ENCODE measurements at places on chromosomes 1 and 21.

DNA sequence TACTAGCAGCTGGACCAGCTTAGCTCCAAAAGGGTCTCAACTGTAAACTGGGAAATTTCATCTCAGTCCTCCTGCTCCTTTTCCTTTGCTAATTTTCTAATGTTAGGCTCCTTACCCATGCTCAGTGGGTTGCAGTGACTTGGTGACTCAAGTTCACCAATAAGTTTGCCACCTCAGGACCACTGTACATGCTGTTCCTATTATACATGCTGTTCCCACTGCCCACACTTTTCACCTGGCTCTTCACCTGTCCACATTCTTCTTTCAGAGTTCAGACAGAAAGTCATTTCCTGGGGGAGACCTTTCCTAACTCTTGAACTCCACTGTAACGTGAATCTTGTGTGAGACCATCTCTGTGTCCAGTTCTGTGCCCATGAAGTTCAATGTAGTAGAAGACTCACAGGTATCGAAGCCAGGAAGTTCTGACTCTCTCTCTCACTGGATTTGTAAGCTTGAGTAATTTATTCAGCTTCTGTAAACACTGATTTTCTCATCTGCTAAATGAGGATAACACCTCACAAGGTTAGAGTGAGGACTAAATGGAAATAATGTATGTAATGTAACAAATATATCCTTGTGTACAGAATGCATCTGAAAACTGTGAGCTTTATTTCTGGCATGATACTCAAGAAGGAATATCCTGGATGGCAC, 17.9 kb downstream of the CD2 start:
- no peak for DNase-seq

GRCh38 chr1:58390091-58390490, 156.4 kb downstream of the OMA1 start:
- no peak for DNase-seq

GRCh38 chr1:235917267-235917811, 50.6 kb upstream of the LYST start:
- peak; percentile 79 for DNase-seq

- DNase-seq, result no peak
Observed at GRCh38 chr21:39625211-39625895, 12.6 kb downstream of the B3GALT5 start.

- no peak for DNase-seq
Observed at GRCh38 chr1:57206038-57206437, 217.8 kb downstream of the DAB1 start.

- DNase-seq, result no peak
Observed at GRCh38 chr1:5620997-5621396, 371.2 kb downstream of the NPHP4 start.

DNA sequence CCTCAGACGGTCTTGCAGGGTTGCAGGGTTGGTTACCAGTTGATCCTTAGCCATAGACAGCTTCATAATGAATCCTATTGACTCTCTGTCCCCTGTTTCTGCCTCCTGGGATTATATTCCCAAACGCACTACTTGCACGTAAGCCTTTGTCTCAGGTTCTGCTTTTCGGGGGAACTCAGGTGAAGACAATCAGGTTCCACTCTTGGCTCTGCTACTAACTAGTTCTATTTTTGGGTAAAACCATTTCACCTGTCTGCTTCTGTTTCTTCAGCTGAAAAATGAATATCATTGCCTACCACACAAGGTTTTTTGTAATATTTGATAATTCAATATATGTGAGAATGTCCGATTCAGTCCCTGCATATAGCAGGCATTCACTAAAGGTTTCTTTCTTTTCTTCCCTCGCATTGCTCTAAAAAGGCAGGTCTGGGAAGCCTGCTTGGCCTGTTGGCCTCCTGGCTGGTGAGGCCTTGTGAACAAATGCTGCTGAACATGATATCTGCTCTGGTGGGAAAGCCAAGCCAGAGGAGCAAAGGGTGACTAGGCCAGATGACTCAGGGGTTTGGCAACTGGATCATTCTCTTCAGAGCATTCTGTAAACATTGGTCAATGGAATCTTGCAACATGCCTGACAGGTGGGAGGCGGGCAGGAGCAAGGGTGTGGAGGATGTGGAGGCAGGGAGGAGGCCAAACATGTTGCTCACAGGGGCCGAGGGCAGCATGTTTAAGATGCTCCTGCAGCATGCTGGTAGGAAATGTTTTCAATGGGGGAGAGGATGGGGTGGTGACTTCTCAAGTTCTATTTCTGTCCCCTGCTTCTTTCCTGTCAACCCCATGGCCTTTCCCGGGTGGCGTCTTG, 23.8 kb downstream of the IER5 start:
- peak; percentile 88 for DNase-seq

DNA sequence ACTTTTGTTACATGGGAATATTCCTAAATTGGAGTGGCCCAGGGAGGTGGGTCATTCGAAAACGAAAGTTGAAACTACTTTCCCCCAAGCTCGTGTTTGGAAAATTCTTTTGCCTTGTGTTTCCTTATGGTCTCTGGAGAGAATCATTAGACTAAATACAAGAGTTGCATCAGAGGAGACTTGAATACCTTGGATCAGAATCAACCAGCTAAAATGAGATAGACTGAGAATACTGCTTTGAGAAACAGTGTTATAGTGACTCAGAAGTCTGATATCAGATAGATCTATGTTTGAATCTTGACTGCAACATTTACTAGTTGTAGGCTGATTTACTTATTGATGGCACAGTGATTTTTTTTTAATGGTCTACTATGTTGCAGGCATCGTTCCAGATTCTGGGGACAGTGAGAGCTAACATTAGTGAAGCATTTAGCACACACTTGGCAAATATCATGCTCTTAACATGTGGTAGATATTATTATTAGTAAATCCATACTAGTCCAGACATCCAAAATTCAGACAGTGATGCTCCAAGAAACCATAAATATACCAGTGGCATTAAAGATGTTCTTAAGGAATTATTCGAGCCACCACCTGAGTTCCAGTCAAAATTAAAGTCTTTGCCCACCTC, 12.9 kb upstream of the ACTN2 start:
- no peak for DNase-seq

DNA sequence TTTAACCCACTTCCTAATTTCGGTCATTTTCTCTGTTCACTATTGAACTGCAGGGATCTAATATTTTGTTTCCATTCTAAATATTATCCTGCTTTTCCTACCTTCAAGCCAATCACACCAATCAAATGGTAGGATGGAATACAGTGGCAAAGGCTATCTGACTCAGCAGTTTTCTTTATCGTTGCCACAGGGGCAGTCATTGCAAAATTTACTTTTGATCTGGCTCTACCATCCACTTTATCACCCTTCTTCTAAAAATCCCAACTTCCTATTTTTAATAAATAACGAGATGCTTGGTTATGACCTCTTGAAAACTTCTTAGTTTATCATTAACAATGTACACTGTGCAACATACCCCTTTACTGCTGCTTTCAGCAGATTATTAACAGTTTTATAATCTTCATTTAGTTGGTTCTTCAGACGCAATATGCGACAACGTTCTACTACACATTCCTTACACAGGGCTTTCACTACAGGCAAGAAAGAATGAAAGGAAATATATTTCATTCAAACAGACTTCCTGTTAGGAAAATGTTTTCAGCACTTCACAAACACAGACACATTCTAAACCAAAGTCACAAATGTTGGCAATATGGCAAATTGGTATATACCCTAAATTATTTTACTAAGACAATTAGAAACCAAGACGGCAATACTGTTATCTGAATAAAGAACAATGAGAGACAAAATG, 52.3 kb upstream of the RAP1GAP start:
- DNase-seq, result no peak

GRCh38 chr21:31520561-31521098, 138.9 kb upstream of the SOD1 start:
- no peak for DNase-seq

GRCh38 chr21:37273911-37274690, 7.0 kb upstream of the VPS26C start:
- DNase-seq, result no peak

DNA sequence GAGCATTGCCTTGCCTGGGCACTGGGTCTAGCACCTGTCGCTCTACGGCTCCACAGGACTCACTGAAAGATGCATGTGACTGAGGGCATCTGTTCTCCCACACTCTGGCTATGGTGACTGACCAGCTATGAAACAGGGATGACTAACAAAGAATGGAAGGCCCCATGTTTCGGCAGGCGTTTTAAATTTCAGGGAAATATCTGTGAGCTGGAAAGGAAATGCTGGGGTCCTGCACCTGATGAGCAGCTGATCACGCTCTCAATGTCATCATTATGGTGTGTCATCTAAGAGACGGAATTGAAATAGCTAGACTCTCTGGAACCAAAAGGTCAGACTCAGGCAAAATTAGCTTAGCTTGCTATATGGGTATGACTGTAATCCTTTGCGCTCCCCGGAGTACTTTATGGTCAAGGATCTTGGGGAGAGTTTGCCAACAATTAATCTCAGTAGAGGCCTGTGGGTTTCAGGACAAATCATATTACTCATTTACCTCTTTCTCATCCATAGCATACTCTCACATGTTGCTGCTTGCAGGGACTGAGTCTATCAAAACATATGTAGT, 24.5 kb upstream of the PALMD start:
- DNase-seq, result no peak

DNA sequence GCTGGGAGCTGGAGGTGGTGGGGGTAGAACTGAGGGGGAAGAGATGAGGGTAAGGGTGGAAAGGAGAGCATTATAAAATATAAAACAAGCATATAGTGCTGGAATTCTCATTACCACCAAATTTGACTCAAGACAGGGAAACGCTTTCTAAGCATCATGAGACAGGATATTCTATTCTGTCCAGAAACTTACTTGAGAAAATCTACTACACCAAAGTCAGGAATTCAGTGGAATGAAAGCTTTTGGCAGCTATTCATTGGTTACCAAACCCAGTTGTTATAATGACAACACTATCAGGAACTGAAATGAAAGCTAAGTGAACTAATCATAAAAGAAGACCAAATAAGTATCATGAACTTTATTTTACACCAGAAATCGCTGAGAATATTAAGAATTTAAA, 14.5 kb downstream of the AIDA start:
- no peak for DNase-seq

- no peak for DNase-seq
Observed at GRCh38 chr1:85184245-85184644, 16.6 kb downstream of the SYDE2 start.

GRCh38 chr1:109243221-109243620, 6.1 kb upstream of the CELSR2 start:
- no peak for DNase-seq

GRCh38 chr1:228004856-228005462, 1.8 kb upstream of the WNT3A start:
- DNase-seq, result no peak

DNA sequence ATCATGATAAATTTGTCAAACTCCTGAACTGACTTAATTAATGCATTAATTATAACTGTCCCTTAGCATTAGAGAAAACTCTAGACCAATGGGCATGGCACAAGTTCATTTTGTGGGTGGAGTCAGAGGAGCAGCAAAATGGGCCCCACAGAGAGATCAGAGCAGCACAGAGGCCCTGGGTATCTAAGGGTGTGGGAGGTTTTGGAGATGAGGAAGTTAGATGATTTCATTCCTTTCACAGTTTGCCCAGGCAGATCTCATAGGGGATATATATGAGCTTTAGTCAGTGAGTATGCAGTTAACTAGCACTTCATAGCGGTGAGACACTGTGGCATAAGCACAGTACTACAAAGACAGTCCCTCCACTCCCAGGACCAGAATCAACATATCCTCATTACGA, 117.3 kb downstream of the MAB21L3 start:
- DNase-seq, result no peak

DNA sequence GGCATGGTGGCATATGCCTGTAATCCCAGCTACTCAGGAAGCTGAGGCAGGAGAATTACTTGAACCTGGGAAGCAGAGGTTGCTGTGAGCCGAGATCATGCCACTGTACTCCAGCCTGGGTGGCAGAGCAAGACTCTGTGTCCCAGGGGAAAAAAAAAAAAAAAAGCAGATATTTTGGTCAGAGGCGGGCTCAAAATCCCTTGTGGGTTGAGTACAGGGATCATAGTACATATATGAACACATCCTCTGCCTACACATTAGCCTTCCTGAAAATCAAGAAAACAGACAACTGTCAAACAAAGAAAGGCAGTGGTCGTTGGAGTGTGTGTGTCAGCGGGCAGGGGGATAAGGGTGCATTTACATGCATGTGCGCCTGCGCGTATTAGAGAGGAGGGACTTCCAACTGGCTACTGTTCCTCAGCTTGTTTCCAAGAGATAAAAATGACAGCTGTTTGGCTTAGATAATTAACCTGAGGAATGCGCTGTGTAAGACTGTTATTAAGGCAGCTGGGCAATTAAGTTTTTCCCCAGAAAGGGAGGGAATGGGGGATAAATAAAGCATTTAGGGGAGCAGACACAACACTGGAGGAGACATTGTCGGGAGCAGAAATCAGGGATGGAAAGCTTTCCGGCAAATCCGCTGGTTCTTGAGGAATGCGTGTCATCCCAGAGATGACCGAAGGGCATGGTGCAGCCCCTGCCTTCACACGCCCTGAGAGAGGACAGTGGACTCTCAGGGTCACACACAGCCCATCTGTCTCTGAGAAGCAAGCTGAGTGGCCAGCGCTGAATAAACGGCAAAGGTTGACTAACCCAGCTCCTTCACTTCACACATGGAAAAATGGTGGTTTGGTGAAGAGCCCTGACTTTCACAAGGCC, 6.4 kb downstream of the LAMB3 start:
- no peak for DNase-seq

GRCh38 chr1:165365341-165365740, 8.8 kb upstream of the LMX1A start:
- no peak for DNase-seq

Measured in SW 1271 (cell line).